ENCODE measurements at places on chromosomes 5 and 9. TPM values are rescaled to one million over a fixed set of nuclear protein-coding genes. Genes with fewer than 3 reads are reported as not detected.

MRPL36 gene
- 29.4 TPM for total RNA-seq

ACSL6 gene
- 0.98 TPM for total RNA-seq

AHRR gene
- 11.3 TPM for total RNA-seq

SCGB3A1 gene
- 86.9 TPM for total RNA-seq

ZNF169 gene
- total RNA-seq: 6.0 TPM

CDX1 gene
- total RNA-seq: not detected

PLPPR1 gene
- total RNA-seq: 5.0 TPM

UBE2B gene
- 94.6 TPM for total RNA-seq

ADAMTS13 gene
- total RNA-seq: 2.0 TPM

CEL gene
- total RNA-seq: 0.75 TPM

FLT4 gene
- 38.6 TPM for total RNA-seq

TAS2R1 gene
- total RNA-seq: not detected

SPATA31D4 gene
- total RNA-seq: not detected

DBH gene
- total RNA-seq: not detected

LHX2 gene
- total RNA-seq: not detected

SELENOP gene
- 884 TPM for total RNA-seq

OCLN gene
- 136 TPM for total RNA-seq

EQTN gene
- total RNA-seq: not detected

ZBTB5 gene
- total RNA-seq: 10.1 TPM

RFK gene
- total RNA-seq: 19.4 TPM

ELOVL7 gene
- total RNA-seq: 8.2 TPM

FOXD4 gene
- total RNA-seq: 0.75 TPM

LCN1 gene
- not detected for total RNA-seq

FBP1 gene
- 357 TPM for total RNA-seq

UQCRQ gene
- 256 TPM for total RNA-seq

CBY3 gene
- total RNA-seq: not detected

BTNL8 gene
- 4.5 TPM for total RNA-seq
